ENCODE measurements at places on chromosomes 3 and 15.
A peak's percentile ranks its signal among the peaks of the same experiment; 100 is the strongest.

DNA sequence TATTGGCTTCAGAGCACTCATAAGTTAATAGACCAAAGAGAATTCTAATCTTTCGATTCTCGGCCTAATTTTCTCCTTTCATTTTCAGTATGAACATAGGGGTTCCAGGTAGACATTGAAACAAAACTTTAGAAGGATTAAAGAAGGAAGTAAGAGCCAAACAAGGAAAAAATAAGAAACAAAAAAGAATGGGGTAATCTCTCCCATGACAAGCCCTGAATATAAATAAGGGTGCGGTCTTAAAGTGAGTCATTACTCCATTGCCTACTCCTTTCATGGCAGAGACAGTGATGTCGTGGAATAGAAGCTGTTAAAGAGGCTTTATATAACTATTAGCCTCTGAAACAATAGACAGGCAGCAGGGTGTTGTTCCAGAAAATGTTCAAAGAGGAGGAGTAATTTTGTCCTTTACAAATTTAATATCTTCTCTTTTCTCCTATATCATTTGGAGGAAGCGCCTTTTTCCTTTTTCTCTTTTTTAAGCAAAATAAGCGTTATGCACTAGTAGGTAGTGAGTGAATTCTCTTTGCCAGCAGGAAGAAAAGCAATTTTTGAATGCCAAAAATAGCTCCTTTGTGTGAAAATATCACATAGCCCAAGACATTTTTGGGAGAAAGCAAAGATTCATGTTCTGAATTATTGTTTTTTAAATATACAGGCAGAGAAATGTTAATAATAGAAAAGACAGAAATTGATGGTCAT lies 607.9 kb upstream of the KCNMB2 start:
- DNase-seq = peak; percentile 44

- no peak for DNase-seq
Measured at GRCh38 chr15:100726421-100727190, 124.2 kb downstream of the ASB7 start.

GRCh38 chr15:89774492-89774891 lies 1.6 kb upstream of the MESP2 start:
- no peak for DNase-seq

DNA sequence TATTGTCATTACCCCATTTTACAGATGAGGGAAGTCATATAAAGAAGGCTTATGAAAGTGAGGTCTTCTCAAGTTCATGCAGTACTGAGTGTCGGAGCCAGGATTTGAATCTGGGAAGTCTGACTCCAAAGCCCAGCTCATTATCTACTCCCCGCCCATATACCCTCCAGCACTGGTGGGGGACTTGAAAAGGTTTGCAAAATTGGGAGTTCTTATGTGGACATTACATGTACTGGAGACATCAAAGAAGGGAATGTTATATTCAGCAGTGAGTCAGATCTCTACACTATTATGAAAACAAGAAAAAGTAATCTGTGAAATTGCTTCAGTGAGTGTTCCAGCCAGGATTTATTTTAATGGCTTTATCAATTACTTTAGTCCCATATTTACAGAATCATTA lies 185.2 kb upstream of the CADPS start:
- no peak for DNase-seq

DNA sequence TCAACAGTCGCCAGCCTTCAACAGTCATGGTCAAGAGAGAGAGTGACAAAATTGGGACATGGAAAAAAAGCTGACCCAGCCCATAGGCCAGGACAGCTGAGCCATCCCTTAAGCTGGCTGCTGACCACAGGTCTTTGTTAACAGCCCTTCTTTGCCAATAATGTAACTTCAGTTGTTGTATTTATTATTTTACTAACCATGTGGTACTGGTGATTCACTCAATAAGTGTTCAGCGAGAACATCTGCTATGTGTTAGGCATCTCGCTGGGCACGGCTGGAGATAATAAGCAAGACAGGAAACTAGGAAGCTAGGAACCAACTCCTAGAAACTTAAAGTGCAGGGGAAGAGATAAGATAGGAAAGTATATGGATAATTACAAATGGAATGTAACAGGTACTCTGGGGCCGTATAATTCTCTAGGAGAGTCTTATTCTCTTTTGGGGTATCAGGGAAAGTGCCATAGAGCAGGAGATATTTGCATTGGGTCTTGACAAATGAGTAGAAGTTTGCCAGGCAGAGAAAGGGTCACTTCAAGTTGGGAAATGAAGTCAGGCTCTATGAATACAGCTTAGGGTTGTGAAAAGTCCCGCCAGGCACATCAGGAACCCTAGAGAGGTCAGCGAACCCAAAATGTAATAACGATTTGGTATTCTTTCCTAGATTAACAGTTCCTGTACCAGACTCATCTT lies 84.0 kb upstream of the TRA2B start:
- no peak for DNase-seq

- DNase-seq = no peak
Measured at GRCh38 chr15:31259562-31260252, 66.9 kb upstream of the KLF13 start.

All from MM.1S (cell line).